AG09319 (cell line): ENCODE measurements at places on chromosomes 5 and 9.

GRCh38 chr5:160547872-160548271 is 126.2 kb downstream of the PTTG1 start:
- DNase-seq: no peak

DNA sequence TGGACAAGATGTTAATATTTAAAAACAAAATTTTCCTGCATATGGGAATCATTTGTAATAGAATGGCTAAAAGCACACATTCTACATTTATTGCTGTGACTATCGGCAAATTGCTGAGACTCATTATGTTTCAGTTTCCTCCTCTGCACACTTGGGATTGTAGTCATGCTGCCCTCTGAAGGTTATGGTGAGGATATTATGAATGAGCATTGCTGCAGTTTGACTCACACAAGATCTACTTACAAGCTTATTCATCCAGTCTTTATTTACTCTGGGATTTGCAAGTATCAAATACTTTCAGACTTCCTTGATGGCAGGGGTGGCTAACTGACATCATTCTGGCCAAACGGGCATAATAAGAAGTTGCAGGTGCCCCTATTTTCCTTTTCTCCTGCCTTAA is 9.5 kb upstream of the NFIL3 start:
- DNase-seq: peak; percentile 89

DNA sequence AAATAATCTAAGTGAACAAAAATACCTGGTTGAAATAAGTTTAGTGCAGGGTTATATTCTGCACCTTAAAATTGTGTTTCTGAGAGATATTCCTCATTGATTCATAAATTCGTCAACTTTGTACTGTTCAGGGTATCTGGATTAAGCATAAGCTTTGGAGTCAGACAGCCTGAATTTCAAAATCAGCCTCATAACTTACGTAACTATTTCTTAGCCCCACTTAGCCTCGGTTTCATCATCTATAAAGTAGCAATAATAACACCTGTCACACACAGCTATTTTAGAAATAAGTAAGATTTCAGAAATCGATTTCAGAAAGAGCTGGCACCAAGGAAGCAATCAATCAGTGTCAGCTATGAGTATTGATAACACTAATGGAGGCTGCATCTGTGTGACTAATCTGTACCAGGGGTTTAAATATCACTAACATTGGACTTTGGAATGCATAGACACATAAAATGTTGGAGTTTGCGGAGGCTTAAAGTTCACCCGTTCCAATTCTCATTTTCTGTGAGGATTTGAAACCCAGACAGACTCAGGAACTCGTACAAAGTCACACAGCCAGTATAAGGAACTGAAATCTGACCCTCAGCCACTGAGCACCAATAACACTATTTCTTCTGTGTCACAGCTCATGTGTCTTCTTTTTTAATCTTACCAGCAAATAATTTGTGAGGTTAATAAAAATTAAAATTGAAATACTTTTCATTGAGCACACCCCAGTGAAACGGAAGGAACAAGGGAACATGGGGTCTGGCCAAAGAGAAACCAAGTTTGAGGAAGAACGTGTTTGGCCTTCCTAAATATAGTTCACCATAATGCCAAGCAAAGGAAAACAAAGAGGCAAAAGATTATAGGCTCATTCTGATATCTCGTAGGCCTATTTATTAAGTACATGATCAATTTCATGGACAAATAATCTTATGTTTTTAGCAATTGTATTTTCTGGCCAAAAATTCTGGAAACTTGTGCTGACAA is 194.4 kb upstream of the PTGER4 start:
- no peak for DNase-seq

DNA sequence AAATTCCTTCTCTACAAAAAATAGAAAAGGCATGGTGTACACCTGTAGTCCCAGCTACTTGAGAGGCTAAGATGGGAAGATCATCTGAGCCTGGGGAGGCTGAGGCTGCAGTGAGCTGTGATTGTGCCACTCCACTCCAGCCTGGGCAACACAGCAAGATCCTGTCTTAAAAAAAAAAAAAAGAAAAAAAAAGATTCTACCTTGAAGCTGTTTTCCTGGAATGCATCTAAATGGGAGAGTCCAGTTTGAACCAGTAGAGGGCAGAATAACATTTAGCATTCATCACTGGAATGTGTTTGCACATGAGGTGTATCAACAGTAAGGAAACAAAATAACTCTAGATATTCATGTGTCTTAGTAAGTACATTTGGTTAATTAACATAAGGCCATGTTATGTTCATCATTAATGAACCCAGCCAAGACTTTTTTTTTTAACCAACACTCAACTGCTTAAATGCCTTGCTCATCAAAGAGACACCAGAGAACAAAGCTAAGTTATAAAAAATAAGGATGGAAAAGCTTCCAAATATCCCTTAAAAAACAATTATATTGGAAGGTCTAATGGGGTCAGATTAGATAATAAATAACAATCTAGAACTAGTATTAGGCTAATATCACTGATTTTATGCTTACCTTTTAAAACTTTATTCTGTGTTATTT is 16.1 kb downstream of the IFNE start:
- peak; percentile 38 for DNase-seq

DNA sequence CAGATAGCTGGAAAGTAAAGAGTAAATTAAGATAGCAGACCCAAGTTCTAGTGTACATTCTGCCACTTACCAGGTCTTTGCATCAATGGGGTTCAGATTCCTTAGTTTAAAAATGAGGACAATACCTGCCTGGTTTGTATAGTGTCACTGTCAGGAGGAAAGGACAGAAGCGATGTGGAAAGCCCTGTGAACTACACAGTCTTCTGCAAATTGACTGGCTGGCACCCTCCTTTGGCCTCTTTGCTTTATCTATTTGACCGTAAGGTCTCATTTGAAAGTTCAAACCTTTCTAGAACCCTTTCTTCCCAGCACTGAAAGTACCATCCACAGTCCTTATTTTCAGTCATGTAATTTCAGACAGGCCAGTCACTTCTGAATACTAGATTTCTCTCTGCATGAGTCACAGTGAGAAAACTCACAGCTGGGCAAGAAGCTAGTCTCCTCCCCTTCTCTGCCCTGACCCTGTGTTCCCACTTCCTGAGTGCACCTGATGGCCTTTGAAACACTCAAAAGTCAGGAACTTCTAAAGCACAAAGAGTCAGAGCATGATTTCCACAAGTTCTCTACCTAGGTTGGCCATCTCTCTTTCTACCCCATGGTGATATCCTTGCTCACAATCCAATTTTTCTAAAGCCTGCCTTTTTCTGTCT is 91.3 kb upstream of the RASEF start:
- DNase-seq: no peak

DNA sequence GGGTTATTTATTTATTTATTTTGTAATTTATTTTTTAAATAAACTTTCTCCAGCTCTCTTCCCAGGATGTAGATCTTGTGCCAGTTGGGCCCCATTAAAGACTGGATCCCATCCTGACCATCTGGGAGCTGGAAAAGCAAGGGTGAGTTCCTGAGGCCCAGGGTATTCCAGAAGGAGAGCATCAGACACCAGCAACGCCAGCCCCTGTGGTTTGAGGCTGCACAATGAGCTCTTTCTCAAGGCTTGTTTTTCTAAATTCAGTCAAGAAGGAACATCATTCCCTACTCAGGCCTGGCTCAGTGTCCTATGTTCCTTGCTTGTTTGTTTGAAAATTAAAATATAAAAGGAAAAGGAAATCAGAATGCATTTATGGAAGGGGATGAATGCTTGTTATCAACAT is 313.3 kb downstream of the EBF1 start:
- no peak for DNase-seq

DNA sequence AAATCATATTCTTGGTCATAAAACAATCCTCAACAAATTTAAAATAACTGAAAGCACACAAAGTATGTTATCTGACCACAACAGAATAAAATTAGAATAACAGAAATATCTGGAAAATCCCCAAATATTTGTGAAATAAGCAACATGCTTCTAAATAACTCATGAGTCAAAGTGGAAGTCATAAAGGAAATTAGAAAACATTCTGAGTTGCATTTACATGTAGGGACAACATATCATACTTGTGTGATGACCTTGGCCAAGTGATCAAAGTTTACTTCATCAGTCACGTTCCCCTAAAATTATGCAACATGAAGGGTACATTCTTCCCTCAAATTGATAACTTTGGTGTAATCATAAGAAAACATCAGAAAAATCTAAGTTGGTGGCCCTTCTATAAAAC is 64.7 kb downstream of the CSF2 start:
- DNase-seq: no peak

DNA sequence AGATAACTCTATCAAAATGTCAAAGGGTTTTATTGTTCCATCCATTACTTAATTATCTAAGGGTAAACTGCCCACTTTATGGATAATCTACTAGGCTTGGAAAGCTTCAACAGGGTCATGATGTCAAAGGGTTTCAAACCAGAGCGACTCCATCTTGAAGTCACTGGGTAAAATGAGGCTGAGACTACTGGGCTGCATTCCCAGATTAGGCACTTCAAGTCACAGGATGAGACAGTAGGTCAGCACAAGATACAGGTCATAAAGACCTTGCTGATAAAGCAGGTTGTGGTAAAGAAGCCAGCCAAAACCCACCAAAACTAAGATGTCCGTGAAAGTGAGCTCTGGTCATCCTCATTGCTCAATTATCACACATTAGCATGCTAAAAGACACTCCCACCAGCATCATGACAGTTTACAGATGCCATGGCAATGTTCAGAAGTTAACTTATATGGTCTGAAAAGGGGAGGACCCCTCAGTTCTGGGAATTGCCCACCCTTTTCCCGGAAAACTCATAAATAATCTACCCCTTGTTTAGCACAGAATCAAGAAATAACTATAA is 138.6 kb downstream of the GNAQ start:
- no peak for DNase-seq

GRCh38 chr5:142680605-142681259 is 5.2 kb downstream of the FGF1 start:
- DNase-seq: no peak

GRCh38 chr9:114216081-114216480 is 60.7 kb downstream of the COL27A1 start:
- no peak for DNase-seq

- DNase-seq: no peak
Observed at GRCh38 chr5:20032896-20033295, 44.9 kb upstream of the CDH18 start.

DNA sequence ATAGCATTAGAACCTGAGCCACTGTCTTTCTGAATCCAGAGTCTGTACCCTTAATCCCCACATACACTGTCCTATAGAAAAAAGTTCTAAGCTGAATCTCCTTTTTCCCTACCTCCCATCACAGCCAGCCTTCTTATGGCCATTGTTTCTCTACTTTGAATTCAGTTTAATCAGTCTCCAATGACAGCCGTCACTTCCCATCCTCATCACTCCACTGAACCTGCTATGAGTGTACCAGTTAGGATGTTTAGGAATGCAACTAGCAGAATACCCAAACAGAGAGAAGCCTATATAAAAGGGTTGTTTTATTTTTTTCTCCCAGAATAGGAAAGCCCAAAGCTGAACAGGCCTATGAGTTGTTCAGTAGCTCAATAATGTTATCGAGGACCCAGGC is 220.4 kb upstream of the NREP start:
- DNase-seq: no peak

GRCh38 chr9:37961351-37961750 is 57.4 kb upstream of the SLC25A51 start:
- no peak for DNase-seq

DNA sequence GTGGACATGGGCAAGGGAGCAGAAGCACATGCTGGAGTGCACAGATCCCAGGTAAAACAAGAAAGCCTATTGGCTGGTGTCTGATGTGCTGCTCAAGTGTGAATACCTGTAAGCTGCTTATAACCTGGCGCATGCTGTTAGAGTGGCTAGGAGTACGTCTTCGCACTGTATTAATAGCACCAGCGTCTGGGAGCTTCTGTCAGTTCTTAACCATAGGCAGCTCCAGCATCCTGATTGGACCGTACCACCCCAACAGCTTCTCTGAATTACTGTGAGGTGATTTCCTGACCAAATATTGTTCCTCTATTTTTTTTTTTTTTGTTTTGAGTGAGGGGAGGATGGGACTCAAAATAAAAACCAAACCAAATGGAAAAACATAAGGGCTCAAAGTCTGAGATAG is 987.6 kb downstream of the PTPRD start:
- DNase-seq: no peak

GRCh38 chr5:179697108-179697507 is 1.7 kb upstream of the CANX start:
- DNase-seq: no peak

DNA sequence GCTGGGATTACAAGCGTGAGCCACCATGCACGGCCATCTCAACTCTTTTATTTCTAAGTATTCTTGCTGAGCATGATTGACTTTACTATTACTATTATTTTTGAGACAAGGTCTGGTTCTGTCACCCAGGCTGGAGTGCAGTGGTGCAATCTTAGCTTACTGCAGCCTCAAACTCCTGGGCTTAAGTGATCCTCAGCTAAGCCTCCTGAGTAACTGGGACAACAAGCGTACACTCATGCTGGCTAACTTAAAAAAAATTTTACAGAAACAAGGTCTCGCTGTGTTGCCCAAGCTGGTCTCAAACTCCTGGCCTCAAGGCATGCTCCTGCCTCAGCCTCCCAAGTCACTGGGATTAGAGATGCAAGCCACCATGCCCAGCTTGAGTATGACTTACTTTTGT is 443.7 kb downstream of the ARHGEF28 start:
- DNase-seq: no peak

- no peak for DNase-seq
Observed at GRCh38 chr5:175750511-175750931, 92.7 kb downstream of the HRH2 start.

DNA sequence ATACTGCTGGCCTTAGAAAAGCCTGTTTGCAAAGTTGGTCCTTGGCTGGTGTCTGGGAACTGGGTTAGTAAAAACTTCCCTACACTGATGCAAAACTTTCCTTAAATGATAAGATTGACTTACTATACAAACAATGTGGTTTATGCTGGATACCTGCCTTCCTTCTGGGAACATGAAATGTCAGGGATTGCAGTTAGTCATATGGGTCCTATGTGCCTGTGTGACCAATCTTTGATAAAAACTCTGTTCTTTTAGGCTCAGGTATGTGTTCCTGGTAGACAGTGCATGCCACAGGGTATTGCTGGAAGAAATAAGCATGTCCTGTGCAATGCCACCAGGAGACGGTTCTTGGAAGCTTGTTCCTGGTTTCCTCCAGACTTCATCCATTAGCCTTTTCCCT is 173.3 kb downstream of the RMI1 start:
- DNase-seq: no peak
